ENCODE measurements at places on chromosomes 4 and X. TPM values are rescaled to one million over a fixed set of nuclear protein-coding genes. Genes with fewer than 3 reads are reported as not detected.

DNA sequence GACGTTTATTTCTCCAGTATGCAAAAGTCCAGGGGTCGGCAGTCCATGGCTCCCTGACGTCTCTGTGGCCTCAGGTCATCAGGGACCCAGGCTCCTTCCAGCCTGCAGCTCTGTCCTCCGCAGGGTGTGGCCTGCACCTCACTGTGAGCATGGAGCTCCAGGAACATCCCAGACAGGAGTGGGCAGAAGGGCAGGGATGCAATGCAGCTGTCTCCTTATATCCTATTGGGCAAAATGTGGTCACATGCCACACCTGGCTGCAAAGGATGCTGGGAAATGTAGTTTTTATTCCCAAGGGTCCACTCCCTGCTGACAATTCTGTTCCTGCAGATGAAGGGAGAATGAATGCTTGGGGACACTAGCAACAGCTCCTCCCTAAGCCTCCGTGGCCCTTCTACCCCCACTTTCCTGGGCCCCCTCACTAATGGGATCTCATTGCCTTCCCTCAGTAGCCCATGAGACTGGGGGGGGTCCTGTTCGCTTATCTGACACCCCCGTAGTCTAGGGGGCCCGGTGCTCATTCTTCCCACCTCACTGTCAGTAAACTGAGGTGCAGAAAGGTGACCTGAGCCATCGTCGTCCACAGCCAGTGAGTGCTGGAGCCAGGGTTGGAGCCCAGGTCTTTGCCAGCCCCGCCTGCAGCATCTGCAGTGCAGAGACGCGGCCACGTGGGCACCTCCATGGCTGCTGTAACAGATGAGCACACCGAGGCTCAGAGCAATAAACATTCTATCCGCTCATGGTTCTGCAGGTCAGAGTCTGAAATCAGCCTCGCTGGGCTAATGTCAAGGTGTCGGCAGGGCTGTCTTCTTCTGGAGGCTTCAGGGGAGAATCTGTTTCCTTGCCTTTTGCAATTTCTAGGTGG, 5.9 kb upstream of the GRPEL1 start:
- DNase-seq = peak; percentile 16

DNA sequence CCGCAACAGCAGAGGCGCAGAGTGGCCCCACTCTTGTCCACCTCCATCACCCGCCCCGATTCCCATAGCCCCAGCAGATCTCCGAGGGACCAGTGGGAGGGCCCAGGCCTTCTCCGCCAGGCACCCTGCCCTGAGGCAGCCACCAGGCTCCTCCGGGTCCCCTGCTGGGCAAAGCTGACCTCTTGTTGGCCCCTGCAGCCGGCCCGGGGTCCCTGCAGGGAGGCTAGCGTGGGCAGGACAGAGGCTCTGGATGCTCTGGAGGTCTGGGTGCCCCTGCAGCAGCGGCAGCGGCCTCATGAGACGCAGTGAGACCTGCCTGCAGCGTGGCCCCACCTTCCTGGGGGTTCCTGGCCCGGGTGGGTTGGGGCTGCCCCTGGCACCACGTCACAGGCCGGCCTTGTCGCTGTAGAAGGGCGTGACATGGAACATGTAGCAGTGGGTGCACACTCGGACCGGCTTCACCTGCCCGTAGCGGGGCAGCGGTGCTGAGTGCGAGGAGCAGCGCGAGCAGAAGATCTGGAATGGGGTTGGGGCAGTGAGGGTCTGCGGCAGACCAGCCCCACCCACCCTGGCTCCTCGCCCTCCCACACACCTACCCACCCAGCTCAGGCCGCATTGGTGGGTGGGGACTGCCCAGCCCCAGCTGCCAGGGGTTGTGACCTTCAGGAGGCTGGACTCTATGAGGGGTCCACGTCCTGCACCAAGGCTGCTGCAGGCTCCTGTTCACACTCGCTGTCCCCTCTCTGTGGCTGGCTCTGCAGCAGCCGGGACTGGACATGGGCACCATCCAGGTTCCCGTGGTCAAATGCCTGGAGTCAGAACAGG, 8.6 kb upstream of the MXD4 start:
- no peak for DNase-seq

GRCh38 chrX:118780509-118780908, 43.1 kb upstream of the ZCCHC12 start:
- DNase-seq = no peak

GRCh38 chr4:1864076-1865008, 6.9 kb upstream of the NSD2 start:
- DNase-seq = no peak

GRCh38 chr4:80266253-80266901, at the start of gene FGF5:
Gene FGF5, plus strand, starts transcription at chr4:80266664. Its CDS starts 161 bp downstream, at chr4:80266825.
- peak; percentile 86 for DNase-seq

DNA sequence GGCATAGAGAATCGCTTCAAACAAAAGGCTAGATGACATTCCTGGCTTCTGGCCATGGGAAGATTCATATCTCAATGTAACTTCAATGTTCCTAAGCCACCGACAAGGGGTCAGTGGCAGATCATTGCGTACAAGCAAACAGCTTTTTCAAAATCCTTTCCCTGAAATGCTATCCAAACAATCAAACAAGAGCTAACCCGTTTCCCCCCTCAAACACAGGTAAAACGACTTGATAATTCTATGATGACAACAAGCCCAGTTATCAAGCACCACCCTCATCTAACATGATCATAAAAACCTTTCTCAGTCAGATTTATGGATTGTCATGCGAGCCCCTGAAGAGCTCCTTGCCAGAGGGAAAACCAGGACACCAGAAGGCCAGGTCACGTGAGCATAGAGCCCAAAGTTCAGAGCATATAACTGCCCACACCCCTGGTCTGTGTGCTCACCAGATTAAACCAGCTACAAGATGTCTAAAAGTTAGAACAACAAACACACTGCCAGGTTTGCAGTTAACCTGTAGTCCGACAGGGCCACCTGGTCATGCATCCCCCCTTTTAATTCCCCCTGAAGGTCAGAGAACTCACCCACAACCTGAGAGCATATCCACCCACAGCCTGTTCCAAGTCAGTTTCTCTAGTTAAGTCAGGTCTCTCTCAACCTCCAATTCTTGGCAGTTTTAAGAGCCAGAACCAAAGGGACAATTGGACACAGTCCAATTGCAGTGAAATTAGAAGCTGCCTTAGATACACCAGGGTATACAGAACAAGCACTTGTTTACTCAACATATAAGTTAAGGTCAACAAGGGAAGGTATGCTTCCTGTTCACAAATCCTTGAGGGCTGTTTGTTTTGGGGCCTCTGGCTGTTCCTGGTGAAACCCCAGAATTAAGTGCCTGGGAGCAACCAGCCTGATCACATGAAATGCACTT, 248.1 kb upstream of the PPARGC1A start:
- no peak for DNase-seq

DNA sequence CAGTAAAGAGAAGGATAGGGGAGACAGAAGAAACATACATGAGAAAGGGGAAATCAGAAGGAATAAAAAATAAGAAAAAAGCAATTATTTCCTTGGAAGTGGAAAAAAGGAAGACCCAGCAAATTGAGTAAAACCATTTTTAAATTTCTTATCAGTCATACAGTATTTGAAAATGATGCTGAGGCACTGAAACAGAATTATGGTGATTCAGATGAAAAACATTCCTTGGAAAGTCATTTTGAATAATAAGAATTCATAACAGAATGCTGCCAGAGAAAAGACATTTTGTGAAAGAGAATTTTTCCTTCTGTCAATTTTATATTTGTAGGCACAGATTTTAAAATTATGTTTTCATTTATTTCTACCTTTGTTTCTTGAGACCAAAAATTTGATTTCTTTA, 895.5 kb upstream of the EPHA5 start:
- DNase-seq = peak; percentile 44

GRCh38 chr4:27084685-27085361, 224.2 kb downstream of the STIM2 start:
- peak; percentile 6 for DNase-seq

GRCh38 chr4:163256680-163257343, 75.6 kb downstream of the NPY1R start:
- no peak for DNase-seq

GRCh38 chr4:3725936-3726870, 40.0 kb upstream of the ADRA2C start:
- no peak for DNase-seq

DNA sequence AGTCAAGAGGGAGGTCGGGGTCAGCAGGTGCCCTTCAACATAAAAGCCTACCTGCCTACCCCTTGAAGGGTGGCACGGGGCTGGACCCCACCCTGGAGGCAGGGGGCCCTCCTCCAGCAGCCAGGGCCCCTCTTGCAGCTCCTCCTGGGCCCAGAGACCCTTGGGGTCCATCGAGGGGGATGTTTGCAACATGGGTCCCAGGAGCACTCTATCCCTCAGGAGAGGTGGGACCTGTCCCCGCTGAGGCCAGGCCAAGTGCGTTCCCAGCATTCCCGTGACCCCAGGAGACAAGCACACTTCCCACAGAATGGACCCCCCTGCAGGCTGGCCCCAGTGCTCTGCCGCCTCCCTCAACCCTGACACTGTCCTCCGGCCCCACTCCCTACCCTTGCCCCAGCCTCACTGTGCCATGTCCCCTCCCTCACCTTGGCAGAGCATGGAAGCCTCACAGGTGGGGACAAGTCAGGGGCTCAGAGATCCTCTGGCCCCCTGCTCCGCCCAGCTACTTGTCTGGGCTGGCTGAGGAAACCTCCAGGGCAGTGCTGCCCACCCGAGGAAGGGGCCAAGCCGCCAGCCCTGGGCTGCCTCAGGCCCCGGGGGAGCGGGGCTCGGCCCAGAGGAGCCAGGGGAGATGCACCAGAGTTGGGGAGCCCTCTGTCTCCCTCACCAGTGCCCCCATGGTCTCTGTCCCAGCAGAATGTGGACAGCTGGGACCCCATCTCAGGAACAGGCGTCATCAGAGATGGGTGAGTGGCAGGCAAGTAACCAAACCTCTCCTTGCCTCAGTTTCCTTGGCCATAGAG, 2.2 kb downstream of the MXD4 start:
- no peak for DNase-seq

DNA sequence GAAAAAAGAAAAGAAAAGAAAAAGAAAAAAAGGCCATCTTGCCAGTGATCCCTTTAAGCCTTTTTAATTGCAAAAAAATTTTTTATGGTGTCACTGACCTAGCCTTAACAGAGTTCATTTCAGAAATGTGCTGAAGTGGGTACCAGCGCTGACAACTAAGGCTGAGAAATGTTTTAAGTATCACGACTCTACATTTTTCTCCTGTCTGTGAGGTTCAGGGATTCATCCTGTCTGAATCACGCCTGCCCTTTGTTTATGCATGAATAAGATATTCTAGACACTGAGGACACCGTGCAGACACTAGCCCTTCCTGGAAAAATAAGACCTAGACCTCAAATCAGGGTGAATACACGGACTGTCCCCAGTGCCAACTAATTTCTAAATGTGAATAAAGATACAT, 154.4 kb upstream of the NOCT start:
- DNase-seq = peak; percentile 70

GRCh38 chr4:185710487-185710995, 101.5 kb downstream of the SORBS2 start:
- peak; percentile 69 for DNase-seq

GRCh38 chrX:153029162-153029561, 27.1 kb upstream of the PNMA3 start:
- no peak for DNase-seq

- no peak for DNase-seq
Observed at GRCh38 chrX:51456814-51457213, 39.6 kb downstream of the NUDT11 start.

GRCh38 chrX:133794126-133794525, 191.3 kb downstream of the GPC3 start:
- DNase-seq = no peak

- peak; percentile 86 for DNase-seq
Observed at GRCh38 chr4:10746371-10747171, 62.0 kb upstream of the CLNK start.

DNA sequence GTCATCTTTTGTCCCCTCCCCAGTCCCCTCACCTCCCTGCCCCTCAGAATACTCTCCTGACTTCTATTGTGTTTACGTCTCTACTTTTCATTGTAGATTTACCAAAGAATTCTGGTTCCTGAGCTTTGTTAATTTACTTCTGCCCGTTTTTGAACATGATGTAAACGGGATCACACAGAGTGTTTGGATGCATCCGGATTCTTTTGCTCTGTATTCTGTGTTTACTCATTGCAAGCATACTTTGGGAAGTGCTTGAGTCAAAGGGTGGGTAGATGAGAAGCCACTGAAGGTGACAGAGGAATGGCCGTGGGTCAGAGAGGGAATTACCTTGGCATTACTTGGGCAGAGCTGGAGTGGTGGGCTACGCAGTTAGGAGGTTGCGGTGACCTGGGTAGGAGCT, 18.0 kb downstream of the CLCN4 start:
- DNase-seq = no peak

- DNase-seq = no peak
Observed at GRCh38 chr4:81468678-81469077, 3.0 kb downstream of the RASGEF1B start.

The AWAT2 gene
- total RNA-seq = not detected

The PDE6B gene
- total RNA-seq = 3.7 TPM

The CYBB gene
- total RNA-seq = not detected

The PPP4R3C gene
- total RNA-seq = not detected

The IL1RAPL2 gene
- 0.22 TPM for total RNA-seq

The VSIG4 gene
- not detected for total RNA-seq

The TCEANC gene
- total RNA-seq = 2.3 TPM

The RTL3 gene
- total RNA-seq = 1.7 TPM

The SMIM31 gene
- total RNA-seq = not detected
